Stimulated activated naive CD8-positive, alpha-beta T cell treated with anti-CD3 and anti-CD28 coated beads, Interleukin-15, amount 100 ng/mL, for 72 hours (primary cell): ENCODE measurements at places on chromosomes 6 and 20.

DNA sequence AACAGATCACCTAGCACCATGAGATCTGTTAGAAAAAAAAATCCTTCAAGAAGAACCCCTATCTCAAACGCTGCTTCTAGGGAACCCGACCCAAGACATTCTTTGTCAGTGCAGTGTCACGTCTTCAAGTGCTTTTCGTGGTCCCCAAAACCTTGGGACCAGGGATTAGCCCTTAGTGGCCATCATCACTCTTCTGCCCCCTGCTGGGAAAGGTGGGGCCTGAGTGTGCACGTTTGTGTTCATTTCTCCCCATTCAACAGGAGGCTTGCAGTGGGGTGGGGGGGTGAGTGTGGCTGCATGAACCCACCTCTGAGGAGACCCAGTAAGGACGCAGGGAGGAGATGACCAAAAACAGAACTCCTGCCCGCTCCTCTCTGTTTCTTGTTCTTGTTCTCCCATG lies 218.2 kb upstream of the RNF24 start:
- DNase-seq, result no peak

GRCh38 chr6:88952065-88952704 lies 11.2 kb downstream of the RNGTT start:
- DNase-seq, result no peak

- no peak for DNase-seq
Measured at GRCh38 chr20:32764005-32764960, 2.1 kb downstream of the DNMT3B start.

DNA sequence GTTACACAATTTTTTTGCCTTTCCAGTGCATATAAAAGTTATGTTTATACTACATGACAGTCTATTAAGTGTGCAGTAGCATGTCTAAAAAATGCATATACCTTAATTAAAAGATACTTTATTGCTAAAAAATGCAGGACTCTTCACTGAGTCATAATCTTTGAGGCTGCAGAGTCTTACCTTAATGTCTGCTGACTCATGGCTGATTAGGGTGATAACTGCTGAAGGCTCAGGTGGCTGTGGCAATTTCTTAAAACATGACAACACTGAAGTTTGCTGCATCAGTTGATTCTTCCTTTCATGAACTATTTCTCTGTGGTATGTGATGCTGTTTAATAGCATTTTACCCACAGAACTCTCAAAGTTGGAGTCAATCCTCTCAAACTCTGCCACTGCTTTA lies 19.1 kb downstream of the ZSCAN23 start:
- no peak for DNase-seq

DNA sequence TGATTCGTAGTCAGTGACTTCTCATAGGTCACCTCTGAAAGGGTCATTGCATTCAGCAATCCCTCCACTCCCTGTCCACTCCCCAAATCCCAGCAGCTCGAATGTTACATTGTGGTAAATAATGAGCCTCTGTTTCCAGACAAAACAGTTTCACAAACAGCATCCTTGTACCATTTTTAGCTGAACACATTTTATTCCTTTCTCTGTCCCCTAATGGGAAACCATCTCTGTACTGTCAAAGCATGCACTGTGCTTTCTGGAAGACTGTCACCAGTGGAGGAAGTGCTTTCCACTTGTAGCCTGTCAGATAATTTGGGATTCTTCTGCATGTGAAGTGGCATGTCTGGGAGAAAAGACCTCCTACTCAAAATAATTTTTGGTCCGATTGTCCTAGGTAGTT lies 82.0 kb downstream of the SLC35F1 start:
- no peak for DNase-seq

DNA sequence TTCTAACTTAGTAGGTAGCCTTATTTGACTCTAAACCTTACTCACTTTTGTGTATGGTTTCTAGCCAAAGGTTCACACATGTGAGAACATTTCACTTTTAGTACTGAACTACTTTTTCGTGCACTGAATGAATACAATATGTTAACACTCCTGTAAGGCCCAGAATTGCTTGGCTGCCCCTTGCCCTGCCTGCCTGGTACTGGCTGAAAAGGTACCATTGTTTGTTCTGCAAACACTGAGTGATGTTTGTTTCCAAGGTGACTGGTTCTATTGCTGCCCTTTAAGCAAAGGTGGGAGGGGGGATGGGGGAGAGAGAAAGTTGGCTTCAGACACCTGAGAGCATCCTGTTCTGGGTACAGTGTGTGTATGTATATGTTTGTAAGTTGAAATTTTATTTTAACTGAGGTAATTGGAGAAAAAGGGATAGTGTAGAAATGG lies 31.2 kb downstream of the RREB1 start:
- DNase-seq, result peak; percentile 46

GRCh38 chr6:42047213-42047590 lies 3.1 kb upstream of the TAF8 start:
- DNase-seq, result no peak

- no peak for DNase-seq
Measured at GRCh38 chr20:46694484-46694883, 5.2 kb upstream of the TP53RK start.

GRCh38 chr6:79307321-79308036 lies 73.0 kb upstream of the HMGN3 start:
- no peak for DNase-seq

- peak; percentile 81 for DNase-seq
Measured at GRCh38 chr6:158819213-158819976, at the start of gene EZR. Gene EZR, minus strand, starts transcription at chr6:158819368. Its CDS starts 1,275 bp downstream, at chr6:158818093.

GRCh38 chr6:67300430-67301040 lies 1334.5 kb upstream of the ADGRB3 start:
- no peak for DNase-seq

DNA sequence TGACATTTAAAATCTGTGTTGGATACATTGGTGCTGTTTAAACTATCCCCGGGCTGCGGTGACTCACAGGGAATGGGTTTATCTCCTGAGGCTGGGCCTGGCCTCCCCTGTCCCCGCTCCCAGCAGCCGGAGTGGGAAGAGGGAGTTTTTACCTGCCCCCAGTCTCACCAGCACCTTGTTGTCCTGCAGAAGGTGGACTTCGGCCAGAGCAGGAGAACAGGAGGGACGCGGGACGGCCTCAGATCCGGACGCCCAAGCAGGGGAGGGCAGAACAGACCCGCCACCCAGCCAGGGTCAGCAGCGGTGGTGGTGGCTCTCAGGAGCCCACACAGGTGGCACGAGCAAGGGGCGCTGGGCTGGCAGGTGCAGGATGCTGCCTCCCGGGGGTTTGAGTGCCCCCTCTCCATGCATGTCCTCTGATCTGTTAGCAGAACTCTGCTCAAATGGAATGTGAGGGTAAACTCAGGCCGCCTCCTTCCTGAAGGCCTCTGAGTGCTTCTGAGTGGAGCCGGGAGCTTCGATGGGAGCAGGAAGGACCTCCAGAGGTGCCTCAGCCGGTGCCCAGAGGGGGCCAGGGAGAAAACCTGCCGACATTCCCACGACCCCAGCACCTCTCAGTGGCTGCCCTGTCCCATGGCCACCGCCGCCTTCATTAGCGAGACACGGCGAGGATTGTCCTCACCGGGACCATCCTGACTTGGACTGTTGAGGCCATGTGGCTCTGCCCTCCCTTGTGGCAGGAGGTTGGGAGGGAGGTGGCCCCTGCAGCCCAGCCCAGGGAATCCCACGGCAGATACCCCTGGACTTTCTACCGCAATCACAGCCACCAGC lies 43.4 kb upstream of the MRGBP start:
- DNase-seq, result no peak

DNA sequence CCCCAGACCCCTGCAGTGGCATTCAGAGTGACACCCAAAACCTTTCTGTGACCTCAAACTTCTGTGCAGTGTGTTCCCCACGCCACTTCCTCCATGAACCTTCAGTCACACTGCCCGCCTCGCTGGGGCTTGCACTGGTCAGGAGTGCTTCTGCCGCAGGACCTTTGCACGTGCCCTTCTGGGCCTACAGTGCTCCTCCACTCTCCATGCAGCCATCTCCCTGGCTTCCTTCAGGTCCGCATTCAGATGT lies 27.1 kb downstream of the SYNJ2 start:
- no peak for DNase-seq

- no peak for DNase-seq
Measured at GRCh38 chr6:82085701-82086100, 161.8 kb downstream of the IBTK start.

GRCh38 chr6:82363428-82364086 lies at the start of gene TPBG:
Gene TPBG, plus strand, starts transcription at chr6:82363817. Its CDS starts 1,145 bp downstream, at chr6:82364962.
- DNase-seq, result peak; percentile 10

- no peak for DNase-seq
Measured at GRCh38 chr20:33460711-33461110, 17.1 kb upstream of the SNTA1 start.

DNA sequence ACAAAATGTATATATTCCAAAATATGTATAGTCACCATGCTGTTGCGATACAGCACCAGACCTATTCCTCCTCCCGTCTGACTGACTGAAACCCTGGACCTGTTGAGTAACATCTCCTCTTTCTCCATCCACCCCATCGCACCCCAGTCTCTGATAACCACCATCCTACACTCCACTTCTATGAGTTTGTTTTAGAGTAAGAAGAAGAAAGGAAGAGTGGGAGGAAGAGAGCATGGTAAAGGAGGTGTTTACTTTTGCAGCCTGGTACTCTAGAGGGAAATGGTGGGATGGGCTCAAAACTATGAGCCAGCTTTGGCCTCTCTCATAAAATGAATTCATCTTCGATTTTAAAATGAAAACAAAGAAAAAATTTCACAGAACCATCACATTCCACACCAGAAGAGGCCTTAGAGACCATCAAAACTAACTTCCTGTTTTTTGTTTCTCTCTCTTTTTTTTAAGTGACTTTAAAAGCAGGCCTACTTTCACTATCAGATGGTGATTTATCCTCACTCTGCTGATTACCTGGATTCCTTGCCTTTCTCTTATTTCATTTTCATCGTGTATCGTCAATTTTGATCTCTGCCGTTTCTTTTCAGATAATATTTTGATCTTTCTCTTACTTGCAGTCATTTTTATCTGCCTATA lies 16.8 kb upstream of the FUCA2 start:
- DNase-seq, result no peak

DNA sequence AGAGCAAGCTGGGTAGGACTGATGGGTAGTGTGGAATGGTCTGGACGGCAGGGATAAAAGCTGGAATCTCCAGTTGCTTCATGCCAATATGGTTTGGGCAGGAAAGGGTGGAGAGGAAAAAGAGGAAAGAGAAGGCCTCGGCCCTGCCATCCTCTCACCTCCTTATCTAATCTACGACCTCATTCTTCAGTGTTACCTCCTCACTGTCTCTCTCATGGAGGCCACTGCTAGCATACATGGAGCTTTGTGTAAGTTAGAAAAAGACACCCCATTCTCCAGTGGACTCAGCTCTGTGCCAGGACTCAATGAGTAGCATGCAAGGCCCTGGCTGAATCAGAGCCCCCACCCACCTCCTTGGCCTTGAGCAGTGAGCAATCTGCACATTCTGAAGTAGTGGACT lies 6.1 kb upstream of the ARID1B start:
- DNase-seq, result no peak

DNA sequence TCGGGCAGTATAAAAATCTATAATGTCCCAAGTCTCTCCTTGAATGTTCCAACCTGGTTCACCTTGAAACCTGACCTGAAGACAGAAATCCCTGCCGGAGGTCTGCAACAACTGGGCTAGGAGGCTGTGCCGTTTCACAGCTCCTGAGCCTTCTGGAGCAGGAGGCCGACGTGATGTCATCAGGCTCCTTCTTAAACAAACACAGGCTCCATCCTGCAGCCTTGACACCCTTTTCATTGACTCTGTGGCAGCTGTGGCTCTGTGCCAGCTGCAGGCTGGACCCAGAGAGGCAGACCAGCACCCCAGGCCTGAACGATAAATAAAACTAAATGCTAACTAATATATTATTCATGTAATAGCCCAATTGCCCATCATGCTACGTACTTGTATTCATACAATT lies 483.9 kb downstream of the CD83 start:
- DNase-seq, result no peak

DNA sequence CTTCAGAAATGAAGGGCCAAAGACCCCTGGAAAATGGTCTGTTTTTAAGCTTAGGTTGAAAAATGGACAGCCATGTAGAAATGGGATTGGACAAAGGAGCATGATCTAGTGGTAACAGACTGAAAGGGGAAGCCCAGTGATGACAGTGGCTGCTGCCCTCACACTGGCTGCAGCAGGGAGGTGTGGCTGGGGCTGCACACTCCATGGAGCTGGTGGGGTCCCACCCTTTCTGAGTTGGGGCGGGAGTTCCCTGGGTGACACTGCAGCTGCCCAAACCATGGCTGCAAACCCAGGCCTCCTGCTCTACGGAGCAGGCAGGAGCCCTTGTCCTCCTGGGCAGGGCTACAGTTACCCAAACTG lies 8.5 kb upstream of the PACSIN1 start:
- no peak for DNase-seq

DNA sequence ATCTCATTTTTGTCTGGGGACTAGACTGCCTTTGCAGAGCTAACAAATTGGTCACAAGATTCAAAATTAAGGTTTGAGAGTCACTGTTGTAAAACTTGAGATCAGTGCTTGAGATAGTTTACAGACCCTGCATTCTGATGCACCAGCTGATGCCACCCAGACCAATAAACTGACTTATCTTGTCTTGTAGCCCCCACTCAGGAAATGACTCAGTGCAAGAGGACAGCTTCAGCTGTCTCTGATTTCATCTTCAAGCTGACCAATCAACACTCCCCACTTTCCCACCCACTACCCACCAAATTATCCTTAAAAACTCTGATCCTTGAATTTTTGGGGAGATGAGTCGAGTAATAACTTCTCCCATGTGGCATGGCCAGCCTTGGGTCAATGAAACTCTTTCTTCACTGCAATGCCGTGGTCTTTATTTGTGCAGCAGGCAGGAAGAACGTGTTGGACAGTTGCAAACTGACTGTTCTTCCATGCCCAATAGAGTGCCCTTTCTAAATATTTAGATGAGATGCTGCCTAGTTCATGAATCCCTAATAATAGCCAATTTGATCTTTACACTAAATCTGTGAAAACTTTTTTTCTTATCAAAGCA lies 48.3 kb upstream of the PROKR2 start:
- no peak for DNase-seq

DNA sequence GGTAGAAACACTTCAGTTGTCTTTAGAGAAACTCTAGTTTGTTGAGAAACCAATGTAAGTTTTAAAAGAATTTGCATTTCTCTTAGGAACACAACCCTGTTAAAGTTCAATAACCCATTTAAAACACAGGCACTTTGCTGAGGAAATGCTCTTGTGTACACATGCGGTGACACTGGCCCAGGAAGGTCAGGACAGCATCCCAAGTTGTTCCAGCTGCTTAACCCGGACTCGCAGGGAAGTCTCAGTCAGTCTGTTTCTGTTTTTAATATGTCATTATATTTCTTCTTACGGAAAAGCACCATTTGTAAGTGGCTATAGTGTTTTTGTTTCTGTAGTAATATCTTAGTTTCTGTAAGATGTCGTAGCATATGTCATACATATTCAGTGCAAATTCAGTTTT lies 36.9 kb downstream of the RIN2 start:
- no peak for DNase-seq

DNA sequence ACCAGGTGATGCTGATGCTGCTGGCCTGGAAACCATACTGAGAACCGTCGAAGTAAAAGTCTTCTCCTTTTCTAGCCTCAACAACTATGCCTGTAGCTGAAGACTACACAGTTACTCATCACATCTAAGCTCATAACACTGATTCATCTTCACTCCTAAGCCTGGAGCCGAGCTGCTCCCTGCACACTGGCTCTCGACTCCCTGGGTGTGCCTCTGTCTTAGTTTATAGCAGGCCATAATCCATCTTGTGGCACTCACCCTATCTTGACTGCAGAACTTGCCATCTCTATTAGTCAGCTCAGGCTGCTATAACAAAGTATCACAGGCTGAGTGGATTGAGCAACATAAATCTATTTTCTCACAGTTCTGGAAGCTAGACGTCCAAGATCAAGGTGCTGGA lies 191.0 kb downstream of the UNC5CL start:
- no peak for DNase-seq
